ENCODE measurements at places on chromosomes 13 and 19.
A peak's percentile ranks its signal among the peaks of the same experiment; 100 is the strongest.

GRCh38 chr19:20471431-20471830 lies 94.2 kb downstream of the ZNF737 start:
- DNase-seq = no peak

DNA sequence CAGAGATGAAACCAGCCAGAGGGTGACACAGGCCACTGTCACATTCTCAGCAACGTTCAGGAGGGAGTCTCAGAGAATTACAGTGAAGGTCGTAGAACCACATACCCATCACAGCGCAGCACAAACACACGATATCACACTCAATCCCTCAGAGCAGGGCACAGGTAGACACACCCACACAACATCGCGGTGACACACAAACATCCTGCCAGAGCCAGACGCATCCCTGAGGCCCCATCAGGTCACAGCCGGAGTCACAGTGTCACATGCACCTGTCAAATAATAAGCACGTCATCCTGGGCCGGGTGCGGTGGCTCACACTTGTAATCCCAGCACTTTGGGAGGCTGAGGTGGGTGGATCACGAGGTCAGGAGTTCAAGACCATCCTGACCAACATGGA lies 17.5 kb downstream of the ELAVL3 start:
- DNase-seq = no peak

GRCh38 chr19:54916822-54917221 lies 10.9 kb downstream of the NCR1 start:
- DNase-seq = no peak

- peak; percentile 36 for DNase-seq
These were observed 1.4 kb upstream of the CD37 start for GRCh38 chr19:49333811-49334288.

- no peak for DNase-seq
These were observed 12.4 kb upstream of the TPP2 start for GRCh38 chr13:102584434-102584833.

- no peak for DNase-seq
These were observed 821 bp downstream of the ZNF616 start for GRCh38 chr19:52138983-52139251.

DNA sequence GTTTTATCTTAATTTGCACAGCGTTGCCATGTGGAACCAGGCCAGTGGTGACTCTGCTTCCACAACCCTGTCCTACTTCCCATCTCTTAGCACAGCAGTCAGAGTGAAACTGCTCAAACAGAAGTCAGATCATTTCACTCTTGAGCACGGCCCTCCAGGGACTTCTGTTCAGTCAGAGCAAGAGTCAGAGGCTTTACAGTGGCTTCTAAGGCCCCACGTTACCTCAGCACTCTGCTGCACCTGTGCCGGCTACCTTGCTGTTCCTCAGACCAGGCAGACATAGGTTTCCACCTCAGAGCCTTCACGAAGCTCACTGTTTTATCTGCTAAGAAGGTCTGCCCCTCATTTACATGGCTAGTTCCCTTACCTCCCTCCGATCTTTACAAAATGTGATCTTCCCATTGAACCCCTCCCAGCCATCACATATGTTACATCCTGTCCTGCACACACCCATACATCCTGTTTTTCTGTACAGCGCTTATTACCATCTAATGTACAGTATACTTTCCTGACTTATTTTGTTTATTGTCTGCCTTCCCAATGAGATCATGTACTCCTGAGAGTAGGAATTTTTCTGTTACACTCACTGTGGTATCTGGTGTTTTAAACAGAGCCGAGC lies 41.6 kb downstream of the TM9SF2 start:
- DNase-seq = no peak

DNA sequence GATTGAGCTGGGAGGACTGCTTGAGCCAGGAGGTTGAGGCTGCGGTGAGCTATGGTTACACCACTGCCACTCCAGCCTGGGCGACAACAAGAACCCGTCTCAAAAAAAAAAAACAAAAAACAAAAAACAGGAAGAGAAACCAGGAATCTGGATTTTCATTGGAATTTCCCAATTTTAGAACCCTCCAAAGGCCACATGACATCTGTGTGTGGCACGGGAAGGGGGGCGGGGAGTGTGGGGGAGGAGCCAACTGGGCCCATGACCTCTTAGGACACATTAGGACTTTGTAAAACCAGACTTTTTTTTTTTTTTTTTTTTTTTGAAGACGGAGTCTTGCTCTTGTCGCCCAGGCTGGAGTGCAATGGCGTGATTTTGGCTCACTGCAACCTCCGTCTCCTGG lies 21.2 kb upstream of the MYDGF start:
- DNase-seq = no peak

GRCh38 chr13:108451121-108451520 lies 178.3 kb upstream of the MYO16 start:
- DNase-seq = no peak

GRCh38 chr19:17830567-17831418 lies 9.5 kb upstream of the INSL3 start:
- DNase-seq = no peak

DNA sequence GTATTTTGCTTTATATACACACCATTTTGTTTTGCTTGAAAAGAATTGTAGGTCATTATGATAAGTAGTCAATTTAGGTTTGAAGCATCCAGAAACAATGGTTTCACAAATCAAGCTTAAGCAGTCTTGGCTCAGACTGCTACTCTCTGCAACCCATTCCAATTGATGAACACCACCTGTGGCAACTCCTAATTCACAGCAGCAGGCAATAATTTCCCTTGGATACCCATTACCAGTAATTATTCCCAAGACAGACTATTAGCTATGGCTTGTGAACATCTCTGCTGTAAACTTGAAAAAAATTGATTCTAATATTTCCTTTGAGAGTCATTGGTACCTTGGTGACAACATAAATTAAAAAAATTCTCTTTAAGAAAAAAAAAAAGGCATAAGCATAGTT lies 299.3 kb upstream of the SLITRK6 start:
- no peak for DNase-seq

DNA sequence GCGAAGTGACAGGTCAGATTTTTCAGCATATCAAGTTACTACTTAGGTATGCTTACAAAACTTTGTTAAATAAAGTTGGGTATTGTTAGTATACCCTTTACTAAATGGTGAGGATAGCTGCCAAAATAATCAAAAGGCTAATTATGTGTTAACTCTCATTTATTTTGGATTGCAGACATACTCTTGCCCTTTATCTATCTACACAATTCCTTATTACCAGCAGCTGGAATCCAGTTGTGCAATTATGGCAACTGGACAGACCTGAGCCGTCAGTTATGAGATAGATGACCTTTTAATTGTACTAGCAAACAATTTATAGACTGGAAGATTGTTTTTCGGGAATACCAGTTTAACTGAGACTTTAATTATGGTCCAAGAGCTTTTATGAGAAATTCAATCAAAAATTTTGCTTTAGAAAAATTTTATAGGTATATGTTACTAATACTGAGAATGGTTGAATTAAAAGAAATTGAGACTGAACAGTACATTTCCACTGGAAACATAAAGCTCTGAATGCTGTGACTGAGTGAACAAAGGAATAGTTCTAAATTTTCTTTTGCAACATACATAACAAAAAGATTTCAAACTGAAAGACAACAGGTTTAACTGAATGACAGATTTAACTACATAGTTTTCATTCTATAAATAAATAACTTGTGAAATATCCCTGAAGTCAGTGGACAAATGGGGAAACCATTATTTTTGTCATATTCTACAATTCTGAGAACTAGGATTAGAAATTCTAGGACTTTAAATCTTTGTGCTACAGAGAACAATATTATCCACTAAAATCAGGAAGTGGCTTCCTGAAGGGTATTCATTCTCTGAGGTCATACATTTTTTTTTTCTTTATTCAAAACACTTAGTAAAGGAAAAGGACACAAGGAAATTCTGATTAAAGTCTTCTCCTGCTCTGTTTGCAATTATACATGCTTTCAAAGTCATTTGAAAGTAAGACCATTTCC lies 97.4 kb downstream of the ZC3H13 start:
- no peak for DNase-seq

DNA sequence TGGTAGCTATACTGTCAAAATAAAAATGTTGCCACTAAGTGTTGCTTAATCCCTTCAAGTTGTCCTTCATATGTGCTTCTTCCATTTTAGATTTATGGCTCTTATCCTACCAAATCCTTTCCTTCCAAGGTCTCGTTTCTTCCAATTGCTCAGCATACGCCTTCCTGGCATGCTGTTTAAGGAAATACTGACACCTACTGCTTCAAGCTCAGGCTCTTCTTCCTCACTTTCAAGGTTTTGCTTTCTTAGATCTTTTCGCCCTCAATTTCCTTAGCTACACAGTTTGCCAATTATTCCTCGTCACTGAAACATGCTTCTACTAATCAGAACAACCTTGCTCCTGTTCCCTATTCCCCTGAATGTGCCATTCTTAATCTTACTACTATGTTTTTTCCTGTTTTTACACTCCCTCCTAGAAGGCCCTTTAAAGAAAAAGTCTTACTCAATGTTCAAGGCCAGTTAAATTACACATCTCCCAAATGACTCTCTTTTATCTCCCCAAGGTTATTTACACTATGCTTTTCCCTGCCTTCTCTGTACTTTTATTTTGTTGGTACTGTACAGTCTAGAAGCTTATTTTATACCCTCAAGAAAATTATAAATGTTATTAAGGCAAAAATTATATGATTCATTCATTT lies 343.1 kb downstream of the MZT1 start:
- DNase-seq = no peak

- DNase-seq = no peak
These were observed 1781.9 kb upstream of the MIR17HG start for GRCh38 chr13:89565476-89566100.

DNA sequence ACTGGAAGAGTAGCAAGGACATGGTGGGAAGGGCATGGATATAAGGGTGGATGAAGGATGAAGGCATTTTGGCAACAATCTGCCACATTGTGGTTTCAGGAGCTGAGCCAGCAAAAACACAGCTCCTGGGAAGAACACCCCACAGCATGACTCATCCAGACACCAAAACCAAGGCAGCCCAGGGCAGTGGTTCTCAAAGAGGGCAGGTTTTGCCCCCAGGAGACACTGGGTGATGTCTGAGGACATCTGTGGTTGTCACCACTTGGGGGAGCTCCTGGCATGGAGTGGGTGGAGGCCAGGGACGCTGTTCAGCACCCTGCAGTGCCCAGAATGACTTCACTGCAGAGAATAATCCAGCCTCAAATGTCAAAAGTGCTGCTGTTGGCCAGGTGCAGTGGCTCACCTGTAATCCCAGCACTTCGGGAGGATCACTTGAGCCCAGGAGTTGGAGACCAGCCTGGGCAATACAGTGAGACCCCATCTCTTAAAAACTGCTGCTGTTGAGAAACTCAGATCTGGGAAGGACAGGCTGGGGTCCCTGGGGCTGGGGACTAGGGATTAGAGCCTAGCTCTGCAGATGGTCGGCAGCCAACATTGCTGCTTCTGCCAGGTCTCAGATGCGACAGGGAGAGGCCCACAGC lies 16.1 kb downstream of the ZFR2 start:
- DNase-seq = peak; percentile 4

- DNase-seq = no peak
These were observed 10.7 kb downstream of the TM6SF2 start for GRCh38 chr19:19262190-19263057.

DNA sequence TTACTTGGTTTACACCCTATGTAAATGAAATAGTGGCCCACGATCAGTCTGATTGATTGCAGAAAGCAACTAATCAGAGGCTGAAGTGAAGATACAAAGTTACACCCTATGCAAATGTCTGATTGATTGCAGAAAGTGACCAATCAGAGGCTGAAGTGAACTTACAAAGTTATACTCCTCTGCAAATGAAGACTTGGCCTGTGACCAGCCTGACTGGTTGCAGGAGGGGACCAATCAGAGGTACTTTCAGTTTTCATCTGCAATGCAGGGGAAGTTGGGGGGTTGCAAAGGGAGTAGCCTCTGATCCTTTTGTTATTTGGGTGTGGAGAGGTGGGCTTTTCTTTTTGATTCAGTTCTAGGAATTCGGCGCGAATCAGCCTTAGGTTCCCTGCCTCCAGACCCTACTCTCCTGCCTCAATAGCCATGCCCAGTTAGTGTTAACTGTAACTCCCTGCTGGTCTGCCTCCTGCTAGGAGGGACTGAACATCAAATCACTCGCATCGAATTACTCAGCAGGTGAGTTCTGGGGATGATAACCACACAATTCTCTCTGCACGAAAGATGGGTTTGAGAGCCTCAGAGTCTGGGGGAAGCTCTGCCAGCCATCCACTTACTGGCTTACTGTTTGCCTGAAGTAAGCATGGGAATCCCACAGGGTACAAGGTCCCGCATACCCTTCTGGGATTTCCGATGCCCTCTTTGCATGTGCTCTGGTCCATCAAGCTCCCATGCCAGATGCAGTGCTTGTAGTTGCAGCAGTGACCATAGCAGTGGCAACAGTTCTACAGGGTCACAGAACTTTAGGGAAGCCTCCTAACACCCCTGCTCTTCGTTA lies 7.5 kb downstream of the ARL11 start:
- no peak for DNase-seq

DNA sequence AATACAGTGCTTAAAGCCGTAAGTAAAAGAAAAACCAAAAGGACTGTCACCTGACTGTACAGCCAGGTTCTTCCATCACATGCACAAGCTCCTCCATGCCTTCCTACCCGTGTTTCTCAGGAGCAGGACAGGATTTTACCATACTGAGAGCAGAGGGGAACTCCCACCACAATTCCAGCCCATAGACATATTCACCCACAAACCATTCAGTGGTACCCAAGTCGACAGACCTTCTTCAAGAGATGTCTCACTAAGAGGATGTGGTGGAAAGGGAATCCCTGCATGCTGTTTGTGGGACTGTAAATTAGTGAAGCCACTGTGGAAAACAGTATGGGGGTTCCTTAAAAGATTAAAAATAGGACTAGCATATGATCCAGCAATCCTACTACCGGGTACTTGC lies 66.9 kb upstream of the DOCK9 start:
- no peak for DNase-seq

DNA sequence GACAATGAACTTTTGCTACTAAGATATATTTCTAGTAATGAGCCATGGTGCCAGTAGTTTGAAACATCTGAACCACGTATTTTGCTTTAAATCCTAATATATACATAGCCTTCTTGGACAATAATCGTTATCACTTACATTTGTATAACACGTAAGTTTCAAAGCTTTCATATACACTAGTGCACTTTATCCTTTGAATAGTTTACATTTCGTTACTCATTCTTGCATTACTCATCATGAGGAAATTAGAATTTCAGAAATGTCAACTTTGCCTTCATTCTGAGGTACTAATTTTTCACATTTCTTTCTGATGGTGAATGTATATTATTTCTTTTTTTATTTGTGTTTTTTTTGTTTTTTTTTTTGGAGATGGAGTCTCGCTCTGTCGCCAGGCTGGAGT lies 5.8 kb downstream of the KBTBD7 start:
- no peak for DNase-seq

GRCh38 chr13:29959086-29959485 lies 108.7 kb upstream of the UBL3 start:
- no peak for DNase-seq

- DNase-seq = no peak
These were observed 6.0 kb downstream of the ZBTB7A start for GRCh38 chr19:4060621-4061177.

- no peak for DNase-seq
These were observed 4.4 kb downstream of the ELSPBP1 start for GRCh38 chr19:47998800-47999199.
